ENCODE measurements at places on chromosomes 6 and 20.

GRCh38 chr20:54368570-54368969 is 106.8 kb upstream of the DOK5 start:
- DNase-seq: no peak

DNA sequence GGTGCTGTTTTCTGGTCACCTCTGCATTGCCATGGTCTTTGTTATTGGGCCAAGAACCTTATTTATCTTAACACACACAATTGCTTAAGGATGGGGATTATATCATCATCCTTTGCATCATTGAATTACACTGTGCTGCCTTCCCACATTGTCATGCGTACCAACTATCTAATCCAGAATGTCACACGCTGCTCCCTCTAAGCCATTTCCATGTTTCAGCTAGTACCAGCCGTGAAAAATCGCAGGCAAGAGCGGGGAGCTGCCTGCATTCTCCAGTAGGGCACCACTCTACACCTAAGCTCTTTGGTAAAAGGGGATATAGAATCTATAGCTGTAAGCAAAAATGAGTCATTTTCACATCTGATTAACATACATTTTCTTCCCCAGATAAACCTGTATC is 277.0 kb downstream of the PRL start:
- DNase-seq: no peak

DNA sequence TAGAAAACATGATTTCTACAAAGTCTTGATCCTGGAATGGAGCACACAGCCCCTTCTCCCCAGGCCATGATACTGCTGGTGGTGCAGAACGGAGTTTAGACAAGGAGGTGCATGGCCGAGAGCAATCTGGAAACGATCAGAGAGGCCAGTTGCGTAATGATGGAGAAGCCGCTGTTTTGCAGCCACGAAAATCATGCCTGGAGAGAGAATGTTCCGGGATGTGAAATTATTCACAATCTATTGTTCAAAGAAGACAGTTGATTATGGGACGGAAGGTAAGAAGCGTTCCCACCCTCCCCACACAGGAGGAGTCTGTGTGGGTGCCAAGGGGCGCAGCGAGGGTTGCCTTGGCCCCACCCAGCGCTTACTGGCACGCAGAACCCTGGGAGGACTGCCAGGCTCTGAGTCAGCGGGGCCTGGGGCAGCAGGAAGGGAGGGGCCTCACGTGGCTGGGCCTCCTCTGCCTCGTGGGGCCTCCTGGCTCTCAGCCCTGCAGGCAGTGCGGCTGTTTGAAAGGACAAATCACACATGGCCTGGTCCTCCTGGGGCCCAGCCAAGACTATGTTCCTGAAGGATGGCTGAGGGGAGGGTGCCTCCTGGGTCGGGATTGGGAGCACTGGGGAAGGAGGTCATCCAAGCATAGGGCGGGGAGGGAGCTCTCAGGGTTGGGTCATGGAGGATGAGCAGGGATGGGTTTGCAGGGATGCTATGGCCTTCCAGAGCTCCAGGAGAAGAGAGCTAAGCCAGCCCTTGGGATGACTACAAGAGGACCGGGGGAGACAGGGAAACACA is 8.7 kb upstream of the AP5S1 start:
- peak; percentile 83 for DNase-seq

DNA sequence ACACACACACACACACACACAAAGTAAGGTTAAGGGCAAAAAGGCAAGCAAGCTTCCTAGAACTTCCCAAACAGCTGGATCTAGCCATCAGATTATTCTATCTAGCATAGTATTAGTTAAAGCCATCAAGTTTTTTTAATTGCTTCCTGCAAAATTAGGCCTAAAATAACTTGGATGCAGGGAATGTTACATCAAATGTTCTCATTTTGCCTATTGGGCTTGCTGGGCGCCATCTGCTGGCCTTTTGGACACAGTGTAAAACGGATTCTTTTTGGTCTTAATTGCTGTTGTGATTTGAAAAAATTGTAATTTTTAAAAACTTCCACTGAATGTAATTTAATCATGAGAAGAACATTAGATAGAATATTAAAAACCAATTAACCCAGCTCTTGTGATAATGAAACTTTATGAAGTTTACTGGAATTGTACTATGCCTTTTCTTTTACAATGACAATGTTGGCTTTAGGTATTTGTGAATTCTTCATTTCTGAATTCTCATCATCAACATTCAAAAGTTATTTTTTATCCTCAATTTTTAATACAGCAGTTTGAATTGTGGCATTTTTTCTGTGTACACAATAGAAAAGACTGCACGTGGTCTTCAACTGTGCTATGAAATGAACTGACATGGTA is 6.8 kb downstream of the MKKS start:
- peak; percentile 17 for DNase-seq

DNA sequence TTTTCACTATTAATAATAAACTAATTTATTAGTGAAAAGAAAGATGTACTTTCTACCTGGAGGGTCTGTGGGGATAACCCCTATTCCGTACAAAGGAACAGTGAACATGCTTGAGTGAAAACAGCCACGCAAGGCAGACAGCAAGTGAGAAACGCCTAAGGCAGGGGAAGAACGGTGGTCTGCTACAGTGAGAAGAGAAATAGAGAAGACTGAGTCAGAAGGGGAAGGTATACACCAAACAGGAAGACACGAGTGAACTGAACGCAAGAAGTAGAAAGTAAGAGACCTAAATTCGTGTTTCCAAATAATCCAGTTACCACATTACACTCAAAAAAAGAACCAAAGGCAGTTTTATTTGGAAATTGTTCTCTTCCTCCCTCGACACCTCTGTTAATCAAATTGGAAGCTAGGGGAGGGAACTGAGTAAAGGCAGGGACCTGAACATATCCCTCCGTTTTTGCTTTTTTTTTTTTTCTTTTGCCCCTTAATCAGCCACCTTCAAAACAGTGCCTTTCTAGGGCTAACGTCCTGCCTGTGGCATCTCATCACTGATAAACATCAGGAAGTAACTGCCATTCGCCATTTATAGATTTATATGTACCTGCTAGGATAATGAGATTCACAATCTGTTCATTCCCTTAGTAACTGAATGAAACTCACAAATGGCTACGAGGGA is 48.9 kb downstream of the ATXN1 start:
- no peak for DNase-seq

- no peak for DNase-seq
Measured at GRCh38 chr20:46324379-46324778, 16.1 kb upstream of the CDH22 start.

GRCh38 chr20:13771853-13772453 is 12.8 kb downstream of the ESF1 start:
- DNase-seq: peak; percentile 43

DNA sequence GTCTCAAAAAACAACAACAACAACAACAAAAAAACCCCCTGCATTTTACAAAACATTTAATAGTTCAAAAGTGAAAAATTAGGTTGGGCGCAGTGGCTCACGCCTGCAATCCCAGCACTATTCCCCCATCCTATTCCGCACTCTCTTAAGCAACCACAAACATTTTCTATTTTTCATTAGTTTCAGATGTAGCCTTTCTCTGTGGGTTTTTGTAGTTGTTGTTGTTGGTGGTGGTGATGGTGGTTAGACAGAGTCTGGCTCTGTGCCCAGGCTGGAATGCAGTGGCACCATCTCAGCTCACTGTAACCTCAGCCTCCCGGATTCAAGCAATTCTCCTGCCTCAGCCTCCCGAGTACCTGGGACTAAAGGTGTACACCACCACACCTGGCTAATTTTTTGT is 6.4 kb upstream of the GMNN start:
- no peak for DNase-seq

DNA sequence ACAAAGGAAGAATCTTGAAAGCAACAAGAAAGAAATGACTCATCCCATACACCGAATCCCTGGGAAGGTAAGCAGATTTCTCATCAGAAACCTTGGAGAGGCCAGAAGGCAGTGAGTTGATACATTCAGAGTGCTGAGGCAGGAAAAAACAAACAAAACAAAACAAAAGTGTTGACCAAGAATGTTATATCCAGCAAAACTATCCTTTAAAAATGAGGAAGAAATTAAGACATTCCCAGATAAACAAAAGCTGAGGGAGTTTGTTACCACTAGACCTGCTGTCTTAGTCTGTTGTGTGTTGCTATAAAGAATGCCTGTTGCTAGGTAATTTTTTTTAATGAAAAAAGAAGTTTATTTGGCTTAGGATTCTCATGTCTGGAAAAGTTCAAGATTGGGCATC is 33.7 kb upstream of the PPP1R3G start:
- no peak for DNase-seq

- no peak for DNase-seq
Measured at GRCh38 chr6:129672881-129673631, 36.9 kb downstream of the ARHGAP18 start.

DNA sequence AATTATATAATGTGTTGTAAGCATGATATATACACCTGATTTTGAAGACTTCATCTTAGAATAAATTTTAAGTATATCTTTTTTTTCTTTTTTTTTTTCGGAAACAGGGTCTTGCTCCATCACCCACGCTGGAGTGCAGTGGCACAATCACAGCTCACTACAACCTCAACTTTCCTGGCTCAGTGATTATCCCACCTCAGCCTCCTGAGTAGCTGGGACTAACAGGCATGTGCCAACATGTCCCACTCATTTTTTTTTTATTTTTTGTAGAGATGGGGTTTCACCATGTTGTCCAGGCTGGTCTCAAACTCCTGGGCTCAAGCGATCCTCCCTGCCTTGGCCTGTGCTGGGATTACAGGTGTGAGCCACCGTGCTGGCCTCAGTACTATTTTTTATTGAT is 17.1 kb downstream of the VPS52 start:
- no peak for DNase-seq
